Foreskin melanocyte (primary cell): ENCODE measurements at places on chromosomes 2 and 18.

GRCh38 chr2:20080428-20080827, 29.0 kb upstream of the LAPTM4A start:
- no peak for DNase-seq

DNA sequence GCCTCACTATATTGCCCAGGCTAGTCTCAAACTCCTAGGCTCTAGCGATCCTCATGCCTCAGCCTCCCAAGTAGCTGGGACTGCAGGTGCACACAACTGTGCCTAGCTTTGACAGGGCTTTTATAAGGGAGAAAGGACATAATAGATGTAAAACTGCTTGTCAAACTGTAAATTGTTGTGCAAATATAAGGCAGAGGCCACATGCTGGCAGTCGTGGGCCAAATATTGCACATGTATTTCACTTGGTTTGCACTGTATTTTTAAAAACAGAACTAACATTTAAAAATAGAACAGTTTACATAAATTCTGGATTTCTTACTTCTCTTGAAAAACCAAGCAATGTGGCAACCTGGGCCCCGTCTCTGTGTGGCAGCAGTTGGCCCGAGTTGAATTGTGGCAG, 31.2 kb upstream of the MYO3B start:
- DNase-seq = no peak

DNA sequence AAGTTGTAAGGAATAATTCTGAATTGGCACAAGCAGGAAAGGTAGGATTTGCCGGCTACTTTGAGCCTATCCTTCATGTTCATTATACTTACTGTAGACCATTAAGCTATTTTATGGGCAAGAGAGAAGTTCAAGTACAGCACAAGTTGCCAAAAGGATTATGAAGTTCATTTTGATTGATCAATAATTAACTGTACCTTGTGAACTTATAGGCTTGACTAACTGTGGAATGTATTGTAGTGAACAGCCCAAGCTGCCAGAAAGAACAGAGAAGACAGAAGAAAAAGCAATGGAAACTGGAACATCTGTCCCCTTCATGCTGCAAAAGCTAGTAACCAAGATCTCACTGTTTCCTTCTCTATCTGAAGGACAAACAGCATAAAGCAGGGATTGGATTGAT, 810.1 kb upstream of the ZEB2 start:
- no peak for DNase-seq

DNA sequence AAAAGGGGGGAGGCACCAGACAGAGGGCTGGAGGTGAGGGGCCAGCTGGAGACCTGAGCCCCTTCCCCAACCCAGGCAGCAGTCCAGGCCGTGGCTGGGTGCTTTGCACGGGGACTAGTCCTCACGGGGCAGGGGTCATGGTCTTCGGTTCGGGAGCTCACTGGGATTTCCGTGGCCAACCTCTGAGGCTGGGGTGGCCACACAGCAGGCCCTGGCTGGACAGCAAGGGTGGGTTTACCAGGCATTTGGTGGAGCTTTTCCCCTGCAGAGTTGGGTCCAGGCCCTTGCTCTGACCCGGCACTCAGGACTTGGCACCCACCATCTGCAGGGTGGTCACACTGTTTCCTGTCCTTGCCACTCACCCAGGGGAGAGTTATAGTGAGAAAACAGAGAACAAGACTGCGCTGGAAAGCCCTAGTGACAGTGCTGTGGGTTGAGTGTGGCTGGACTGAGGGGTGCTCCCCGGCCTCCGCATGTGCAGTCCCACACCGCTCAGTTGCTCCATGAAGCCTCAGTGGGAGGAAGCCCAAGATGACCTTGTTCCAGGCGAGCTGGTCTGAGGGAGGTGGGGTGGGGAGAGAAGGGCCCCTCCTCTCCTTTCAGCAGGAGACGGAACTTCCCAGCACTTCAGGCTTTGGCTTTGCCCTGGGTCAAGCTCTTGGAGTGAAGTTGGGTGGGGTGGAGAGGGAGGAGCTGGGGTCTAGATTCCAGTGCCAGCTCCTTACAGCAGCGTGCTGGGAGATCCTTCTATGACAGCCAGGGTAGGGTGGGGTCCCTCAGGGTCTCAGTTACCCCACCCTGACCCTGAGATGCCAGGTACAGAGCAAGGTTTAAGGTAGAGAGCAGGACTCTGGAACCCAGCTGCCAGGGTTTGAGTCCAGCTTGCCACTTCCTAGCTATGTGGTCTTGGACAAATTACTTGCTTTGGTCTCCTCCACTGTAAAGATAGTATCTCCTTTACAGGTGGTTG, 219.8 kb downstream of the DYSF start:
- no peak for DNase-seq

DNA sequence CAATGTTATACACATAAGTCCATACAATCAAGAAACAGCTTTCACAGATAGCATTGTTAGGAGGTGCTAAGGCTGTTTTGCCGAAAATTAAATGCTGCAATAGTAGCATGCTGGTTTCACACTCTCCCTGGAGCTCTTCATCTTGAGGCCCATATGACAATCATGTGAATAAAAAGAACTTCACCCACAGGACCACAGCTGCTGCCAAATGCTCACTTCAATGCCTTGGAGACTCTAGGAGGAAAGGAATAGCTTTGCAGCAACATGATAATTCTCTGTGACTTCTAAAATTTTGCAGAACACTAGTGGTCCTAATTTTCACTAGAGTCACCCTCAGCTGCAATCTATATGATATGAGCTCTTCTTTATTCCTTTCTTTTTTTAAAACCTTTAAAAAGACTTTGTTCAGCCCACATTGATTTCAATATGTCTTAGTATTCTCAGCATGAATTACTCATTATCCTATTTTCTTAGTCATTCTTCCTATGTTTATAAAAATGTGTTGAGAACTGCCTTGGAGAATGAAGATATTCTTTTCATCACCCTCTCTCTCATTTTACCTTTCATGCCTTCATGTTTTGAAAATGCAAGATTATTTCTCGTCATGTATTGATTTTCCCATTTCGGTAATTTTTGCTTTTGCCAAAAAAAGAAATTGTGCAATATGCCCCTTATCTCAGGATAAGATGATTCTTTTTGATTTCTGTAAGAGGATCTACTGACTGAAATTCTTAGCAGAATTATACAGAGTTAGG, 108.2 kb downstream of the PDE1A start:
- DNase-seq = peak; percentile 53

DNA sequence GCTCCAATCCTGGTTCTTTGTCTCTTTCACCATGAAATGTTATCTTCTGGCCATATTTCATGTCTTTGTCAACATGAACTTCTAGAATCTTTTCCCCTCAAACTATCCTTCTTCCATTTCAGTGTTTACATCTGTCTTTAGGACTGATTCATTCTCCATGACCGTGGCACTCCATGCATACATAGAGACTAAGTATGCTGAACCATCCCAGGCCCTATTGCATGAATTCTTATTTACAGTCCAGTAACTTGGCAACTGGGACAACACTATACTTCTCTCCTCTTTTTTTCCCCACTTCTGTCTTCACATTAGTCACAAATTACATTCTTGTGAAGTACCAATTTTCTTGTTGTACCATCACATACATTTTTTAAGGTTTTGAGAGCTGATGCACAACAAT, 109.8 kb upstream of the GALNT13 start:
- DNase-seq = no peak

DNA sequence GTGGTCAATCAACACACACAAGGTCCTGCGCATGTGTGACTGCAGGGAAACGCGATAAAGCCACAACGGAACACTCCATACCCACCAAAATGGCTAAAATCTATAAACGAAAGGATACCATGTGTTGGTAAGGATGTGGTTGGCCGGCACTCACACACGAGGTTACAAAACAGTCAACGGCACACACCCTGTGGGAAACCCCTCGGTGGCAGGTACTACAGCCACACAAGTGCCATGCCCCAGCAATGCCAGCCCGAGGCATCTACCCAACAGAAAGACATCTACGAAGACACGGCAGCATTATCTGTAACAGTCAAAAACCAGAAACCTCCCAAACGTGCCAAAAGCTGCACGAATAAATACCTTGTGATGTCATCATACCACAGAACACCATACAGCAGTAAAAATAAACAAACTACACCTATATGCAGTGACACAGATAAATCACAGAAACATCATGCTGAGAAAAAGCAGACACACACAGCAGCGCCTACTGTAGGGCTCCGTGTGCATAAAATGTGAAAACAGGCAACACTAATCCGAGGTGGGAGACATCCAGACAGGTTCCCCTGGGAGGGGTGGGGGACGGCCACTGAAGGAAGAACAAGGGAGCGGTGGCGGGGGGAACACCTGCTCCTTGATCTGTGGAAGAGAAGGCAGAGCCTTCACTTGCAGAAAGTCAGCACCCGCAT, 36.7 kb downstream of the HDAC4 start:
- DNase-seq = no peak

- no peak for DNase-seq
Observed at GRCh38 chr2:95351598-95351915, 51.0 kb upstream of the FAHD2A start.

- DNase-seq = no peak
Observed at GRCh38 chr18:26556573-26556972, 8.2 kb upstream of the KCTD1 start.

GRCh38 chr18:13556502-13556901, 169.9 kb downstream of the FAM210A start:
- no peak for DNase-seq

DNA sequence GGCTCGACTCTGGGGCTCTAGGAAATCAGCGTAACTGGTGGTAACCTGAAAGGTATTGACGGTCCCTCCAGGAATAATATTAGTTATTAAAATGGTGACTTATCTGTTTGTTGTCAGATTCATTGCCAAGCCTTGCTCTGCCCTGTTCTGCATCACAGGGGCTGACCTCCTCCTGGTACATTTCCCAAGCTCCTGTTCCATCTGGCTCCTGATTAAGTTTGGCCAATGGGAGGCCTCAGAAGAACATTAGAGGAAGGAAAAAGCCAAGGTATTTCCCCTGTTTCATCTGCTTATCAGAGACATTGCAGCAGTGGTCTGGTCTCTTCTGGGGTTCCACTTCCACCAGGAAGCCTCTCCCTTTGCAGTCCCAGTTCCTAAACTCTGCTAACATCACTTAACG, 527.0 kb downstream of the TNS1 start:
- DNase-seq = no peak

DNA sequence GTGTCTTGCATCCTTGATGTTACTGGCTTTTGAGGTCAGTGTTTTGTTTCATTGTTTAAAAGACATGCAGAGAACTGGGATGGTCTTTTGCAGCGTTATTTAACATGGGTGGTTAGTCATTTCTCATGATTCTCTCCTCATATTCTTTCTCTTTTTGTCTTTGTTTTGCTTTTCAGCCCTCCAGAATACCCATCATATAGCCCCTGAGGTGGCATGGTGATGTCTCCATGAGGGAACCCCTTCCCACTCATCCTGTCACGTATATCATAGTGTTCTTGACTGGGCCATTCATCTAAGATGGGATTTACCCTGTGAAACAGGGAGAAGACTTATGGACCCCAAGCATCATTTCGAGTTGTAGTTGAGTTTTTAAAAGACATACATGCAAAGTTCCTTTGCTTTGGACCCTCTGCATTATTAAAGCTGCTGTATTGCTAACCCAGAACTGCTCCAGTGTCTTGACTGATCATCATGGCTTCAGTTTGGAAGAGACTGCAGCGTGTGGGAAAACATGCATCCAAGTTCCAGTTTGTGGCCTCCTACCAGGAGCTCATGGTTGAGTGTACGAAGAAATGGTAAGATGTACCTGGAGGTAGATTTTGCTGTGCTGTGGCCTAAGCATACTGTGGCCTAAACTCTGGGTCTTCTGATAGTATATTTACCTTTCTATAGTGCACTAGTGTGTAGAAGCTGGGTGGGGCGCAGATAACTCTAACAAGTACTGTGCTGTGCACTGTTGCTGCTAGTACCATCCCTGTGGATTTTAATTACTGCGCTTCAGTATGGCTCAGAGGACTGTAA, 1.4 kb downstream of the EHBP1 start:
- no peak for DNase-seq

- no peak for DNase-seq
Observed at GRCh38 chr2:58698620-58699019, 457.5 kb upstream of the FANCL start.

GRCh38 chr2:64177315-64177714, 33.1 kb upstream of the PELI1 start:
- DNase-seq = no peak

GRCh38 chr2:220460257-220460985, 833.0 kb downstream of the SLC4A3 start:
- DNase-seq = no peak

DNA sequence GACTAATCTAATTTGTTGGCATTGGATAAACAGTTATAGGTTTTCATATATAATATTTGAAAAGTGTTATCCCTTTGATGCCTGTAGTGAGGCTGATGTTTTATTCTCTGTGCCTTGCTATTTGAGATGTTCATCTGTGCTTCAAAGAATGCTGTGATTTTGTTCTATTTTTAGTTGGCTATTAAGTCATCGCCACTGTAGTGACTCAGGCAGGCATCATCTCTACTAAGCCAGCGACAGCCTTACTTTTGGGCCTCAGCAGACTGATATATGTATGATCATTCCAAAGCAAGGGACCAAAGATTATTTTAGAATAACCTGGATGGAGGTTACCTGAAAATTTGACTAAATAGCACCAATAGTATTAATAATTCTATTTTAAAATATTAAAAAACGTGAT, 1674.5 kb upstream of the NXPH2 start:
- DNase-seq = peak; percentile 10
